Uterus (tissue), 4 donors: ENCODE measurements at places on chromosomes 3 and 15.

GRCh38 chr15:37550360-37551024, 383.9 kb upstream of the TMCO5A start:
- no peak for DNase-seq

- DNase-seq: no peak
These were observed 257.4 kb downstream of the AGBL1 start for GRCh38 chr15:86337071-86337470.

GRCh38 chr3:5565026-5565425, 377.5 kb downstream of the EDEM1 start:
- no peak for DNase-seq

DNA sequence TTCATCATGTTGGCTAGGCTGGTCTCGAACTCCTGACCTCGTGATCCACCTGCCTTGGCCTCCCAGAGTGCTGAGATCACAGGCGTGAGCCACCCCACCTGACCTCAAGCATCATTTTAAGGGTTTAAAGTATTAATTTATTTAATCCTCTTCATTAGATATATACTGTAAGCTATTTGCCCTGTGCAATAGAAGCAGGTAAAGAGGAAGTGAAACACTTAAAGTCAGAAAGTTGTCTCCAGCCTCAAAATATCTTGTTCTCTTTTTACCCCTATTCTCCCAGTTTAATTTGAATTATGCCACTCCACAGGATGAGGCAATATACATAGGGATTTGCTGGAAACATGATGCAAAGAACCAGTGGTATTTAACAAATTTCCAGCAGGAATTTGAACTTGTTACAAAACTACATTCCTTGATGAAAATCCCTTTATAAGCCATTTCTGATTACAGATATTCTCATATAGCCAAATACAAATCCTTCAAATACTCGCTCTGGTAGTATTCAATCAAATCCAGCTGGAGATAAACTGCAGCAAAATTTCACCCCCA, 2.0 kb downstream of the NDUFB5 start:
- DNase-seq: no peak

DNA sequence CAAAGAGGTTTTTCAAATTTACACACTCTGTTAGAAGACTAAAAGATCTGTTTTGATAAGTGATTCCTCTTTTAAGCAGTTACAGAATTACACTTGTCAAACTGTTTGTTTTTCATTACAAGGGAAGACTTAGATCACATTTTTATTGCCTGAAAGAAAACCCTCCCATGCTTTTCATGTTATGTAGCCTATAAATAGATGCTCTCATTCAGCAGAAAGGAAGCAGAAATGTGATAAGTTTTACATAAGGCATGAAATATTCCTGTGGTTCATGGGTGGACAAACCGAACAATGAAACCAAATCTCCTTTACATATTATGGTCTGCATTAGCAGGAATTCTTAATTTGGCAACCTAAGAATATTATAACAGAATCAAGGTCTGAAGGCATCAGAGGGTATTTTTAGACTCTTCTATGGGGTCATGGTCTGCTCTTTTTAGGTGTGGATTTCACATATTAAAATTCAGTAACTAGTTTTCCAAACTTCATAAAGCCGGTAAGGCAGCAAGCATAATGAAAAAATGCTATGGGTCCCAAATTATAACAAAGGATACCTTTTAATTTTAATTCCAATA, 37.3 kb upstream of the FXR1 start:
- no peak for DNase-seq

- DNase-seq: no peak
These were observed 22.2 kb downstream of the MELTF start for GRCh38 chr3:197007296-197007940.

GRCh38 chr3:160140756-160141155, 84.5 kb upstream of the C3orf80 start:
- no peak for DNase-seq

GRCh38 chr3:47705391-47705790, 76.3 kb downstream of the SMARCC1 start:
- no peak for DNase-seq

DNA sequence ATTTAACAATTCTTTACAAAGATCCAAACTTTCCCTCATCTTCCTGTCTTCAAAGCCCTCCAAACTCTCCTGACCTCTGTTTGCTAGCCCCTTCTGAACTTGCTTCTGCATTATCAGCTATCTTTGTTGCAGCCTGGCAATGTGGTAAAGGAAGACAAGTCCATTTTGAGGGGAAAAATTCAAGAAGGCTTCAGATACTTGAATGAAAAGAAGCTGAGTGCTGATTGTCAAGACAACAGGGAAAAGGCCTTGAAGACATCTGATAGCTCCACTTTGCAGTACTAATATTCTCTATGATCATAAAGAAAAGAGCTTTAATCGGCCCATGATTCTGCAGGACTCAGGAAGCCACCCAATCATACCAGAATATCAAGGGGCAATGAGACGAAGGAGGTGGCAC, 91.8 kb downstream of the LMLN start:
- DNase-seq: no peak

GRCh38 chr15:93424131-93424530, 335.1 kb upstream of the RGMA start:
- DNase-seq: no peak

DNA sequence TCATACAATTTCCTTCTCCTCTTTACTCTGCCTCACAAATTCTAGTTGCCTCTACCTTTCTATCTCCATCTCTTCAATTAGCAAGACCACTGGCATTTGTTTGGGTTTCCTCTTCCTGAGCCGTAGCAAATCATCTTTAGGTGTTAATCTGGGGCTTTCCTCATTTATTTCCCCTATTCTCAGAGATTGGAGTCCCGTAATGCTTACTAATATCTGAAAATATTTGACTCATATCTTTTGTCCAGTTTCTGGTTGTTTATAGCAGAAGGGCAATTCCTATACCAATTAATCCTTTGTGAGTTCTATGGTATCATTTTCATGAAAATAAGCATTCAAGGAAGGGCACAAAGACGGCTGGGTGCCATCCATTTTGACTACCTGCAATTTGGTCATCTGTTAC, 103.7 kb downstream of the NR2E3 start:
- no peak for DNase-seq

GRCh38 chr15:68196445-68197169, 8.5 kb downstream of the CALML4 start:
- no peak for DNase-seq

DNA sequence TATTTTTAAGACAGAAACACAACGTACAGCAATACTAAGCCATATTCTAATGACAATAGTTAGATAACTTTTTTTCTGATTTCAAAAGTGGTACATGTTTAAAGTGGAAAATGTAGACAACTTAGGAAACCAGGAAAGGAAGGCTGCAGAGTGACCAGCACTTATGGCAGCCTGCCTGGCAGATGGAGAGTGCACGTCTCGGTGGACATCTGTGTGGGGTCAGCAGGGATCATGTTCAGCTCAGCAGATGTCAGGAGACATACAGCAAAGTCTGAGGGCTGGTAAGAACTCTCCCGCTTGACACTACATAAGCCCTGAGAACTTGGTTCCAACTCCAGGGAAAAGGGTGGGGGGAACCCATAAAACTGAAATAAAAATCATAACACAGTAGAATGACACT, 128.6 kb upstream of the ADPGK start:
- no peak for DNase-seq

DNA sequence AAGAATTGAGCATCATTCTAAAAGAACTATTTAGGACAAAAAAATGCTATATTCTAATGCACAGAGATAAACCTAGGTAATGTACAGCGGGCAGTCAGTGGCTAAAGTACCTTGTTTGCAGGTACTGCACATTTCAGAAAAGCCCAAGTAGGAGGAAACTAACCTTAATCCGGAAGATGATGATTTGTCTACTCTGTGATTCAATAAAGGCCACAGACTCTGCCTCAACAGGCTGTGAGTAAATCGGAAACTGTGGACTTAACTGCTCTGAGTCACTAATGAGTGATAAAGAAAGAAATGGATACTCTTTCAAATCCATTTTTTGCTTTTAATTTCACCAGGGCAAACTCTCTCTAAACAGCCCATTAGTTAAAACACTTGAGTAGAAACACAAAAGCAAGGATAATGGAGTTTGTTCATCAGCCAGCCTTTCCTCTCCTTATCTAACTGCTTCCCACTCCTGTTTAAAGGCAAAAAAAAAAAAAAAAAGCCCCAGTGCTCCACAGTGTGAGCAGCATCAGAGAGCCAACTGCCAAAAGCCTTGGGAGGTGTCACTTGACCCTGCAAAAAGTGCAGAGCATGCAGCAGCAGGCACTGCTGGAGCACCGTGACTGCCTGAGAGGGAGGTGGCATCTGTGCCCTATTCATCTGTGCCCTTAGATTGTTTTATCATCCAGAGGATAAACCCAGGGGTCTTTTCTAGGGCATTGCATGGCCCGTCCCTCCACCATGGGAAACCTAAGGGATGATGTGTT, 187.7 kb downstream of the SATB1 start:
- DNase-seq: no peak

GRCh38 chr3:138440596-138440995, 6.2 kb downstream of the ESYT3 start:
- no peak for DNase-seq

- no peak for DNase-seq
These were observed 110.8 kb downstream of the TIGIT start for GRCh38 chr3:114404590-114404989.

GRCh38 chr3:182357928-182358327, 435.4 kb upstream of the ATP11B start:
- no peak for DNase-seq

- no peak for DNase-seq
These were observed 7.2 kb upstream of the FBXW12 start for GRCh38 chr3:48364840-48365239.

- DNase-seq: peak; percentile 45
These were observed 35.1 kb upstream of the FRMD4B start for GRCh38 chr3:69420781-69421520.

- peak; percentile 33 for DNase-seq
These were observed 24.6 kb upstream of the RSL24D1 start for GRCh38 chr15:55221090-55222011.

- DNase-seq: no peak
These were observed 213.4 kb upstream of the SLC2A2 start for GRCh38 chr3:171239757-171240503.

DNA sequence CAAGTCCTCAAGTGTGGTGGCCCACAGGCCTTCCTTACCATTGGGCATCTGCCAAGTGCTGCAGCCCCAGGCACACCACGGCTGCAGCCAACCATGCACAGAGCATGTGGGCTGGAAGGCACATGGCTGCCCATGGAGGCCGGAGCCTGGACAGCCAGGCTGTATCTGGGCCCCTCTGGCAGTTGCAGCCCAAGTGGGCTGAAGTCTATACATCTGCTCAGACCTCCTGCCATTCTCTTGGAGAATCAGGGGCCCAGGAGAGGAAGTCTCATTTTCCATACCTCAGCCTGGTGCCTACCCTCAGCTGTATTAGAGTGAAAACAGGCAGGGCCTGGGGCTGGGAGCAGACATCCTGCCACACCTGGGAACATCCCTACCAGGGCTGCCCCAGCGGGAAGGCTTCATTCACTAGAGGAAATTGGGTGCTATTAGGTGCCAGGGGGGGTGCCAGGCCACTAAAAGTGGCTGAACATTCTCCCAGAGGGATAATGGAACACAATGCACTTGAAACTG, 48.0 kb upstream of the SLCO2A1 start:
- DNase-seq: no peak

- DNase-seq: no peak
These were observed 118.8 kb downstream of the LPP start for GRCh38 chr3:188272481-188273372.

GRCh38 chr3:71207632-71208031, 375.9 kb downstream of the FOXP1 start:
- no peak for DNase-seq

- no peak for DNase-seq
These were observed 134.1 kb upstream of the PLSCR5 start for GRCh38 chr3:146739203-146739671.

DNA sequence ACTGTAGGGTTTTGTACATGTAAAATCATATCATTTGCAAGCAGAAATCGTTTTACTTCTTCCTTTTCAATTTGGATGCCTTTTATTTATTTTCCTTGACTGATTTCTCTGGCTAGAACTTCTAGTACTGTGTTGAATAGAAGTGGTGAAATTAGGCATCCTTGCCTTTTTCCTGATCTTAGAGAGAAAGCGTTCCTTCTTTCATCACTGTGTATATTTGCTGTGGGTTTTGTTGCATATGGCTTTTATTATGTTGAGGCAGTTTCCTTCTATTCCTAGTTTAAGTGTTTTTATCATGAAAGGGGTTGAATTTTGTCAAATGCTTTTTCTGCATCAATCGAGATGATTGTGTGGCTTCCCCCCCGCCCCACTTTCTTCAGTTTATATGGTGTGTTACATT, 140.9 kb downstream of the ATG7 start:
- no peak for DNase-seq

DNA sequence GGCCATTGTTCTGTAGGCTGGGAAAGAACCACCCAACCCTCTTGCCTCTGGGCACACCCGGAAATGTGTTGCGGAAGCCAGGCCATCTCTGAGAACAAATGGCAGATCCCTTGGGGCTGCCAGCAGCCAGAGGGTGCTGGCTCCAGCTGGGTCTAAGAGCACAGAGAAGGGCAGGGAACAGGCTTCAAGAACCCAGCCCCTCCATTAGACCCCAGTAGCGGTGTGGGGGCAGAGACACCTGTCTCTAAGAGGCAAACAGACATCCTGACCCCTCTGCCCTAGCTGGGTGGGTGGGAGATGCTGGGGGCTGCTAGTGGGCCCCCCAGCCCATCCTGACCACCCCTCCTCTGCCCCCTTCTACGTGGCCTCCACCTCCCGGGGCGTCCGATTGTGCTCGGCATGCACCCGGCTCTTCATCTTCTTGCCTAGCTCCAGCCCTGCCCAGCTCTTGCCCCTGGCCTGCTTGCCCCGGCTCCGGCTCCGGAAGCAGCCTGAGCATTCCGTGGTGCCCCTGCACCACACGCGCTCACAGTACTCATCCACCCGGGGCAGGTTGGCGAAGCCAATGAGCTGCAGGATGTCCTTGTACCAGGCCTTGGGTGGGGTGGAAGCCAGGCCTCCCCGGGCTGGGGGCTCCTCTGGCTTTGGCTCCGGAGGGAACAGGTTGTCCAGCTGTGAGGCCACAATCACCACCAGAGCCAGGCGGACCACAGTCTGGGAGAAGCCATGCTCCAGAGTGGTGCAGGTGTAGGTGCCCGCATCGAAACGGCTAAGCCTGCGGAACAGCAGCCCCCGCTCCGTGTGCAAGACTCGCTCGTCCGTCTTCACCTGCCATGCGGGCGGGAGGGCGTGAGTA, 9.4 kb downstream of the SEMA3G start:
- no peak for DNase-seq

- DNase-seq: no peak
These were observed 542.4 kb downstream of the SQOR start for GRCh38 chr15:46177219-46177618.

GRCh38 chr3:184715943-184716621, 4.2 kb upstream of the MAGEF1 start:
- no peak for DNase-seq

DNA sequence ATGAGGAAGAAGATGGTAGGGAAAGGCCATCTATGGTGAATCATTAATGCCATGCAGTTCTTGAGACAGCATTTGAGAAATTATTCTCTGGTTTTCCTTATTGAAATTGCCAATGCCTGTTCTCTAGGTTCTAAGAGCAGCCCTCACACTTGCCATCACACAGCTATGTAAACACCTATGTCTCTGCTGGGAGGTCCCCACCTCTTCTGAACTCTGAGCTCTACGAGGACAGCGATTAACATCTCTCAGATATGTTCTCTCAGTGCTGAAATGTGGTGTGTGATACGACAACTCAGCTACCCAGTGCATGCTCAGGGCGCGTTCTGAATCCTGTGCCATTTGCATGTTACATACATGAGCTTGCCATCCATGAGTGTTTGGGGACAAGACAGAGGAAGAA, 131.3 kb upstream of the CTDSPL start:
- no peak for DNase-seq

- no peak for DNase-seq
These were observed 54.9 kb downstream of the SLCO3A1 start for GRCh38 chr15:91908391-91908790.
